GM04504 (cell line): ENCODE measurements at places on chromosomes 12 and 14.

- DNase-seq = no peak
Measured at GRCh38 chr12:89899651-89900050, 191.0 kb upstream of the ATP2B1 start.

DNA sequence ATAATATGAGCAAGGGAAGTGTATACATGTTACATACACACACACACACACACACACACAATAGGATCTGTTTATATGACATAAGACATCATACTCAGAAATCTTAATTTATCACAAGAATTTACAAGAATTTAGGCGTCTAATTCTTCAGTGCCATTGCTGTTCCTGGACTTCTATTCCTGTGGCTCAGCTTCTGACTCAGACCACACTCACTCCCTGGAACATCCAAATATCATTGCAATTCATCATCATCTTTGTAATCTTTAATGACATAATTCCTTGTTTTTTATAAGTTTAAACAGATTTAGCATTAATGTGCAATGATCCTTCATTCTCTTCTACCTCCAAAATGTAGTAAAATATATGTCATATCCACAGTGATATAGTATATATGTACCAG, 544.2 kb downstream of the FOXG1 start:
- DNase-seq = peak; percentile 45

- DNase-seq = peak; percentile 99
Measured at GRCh38 chr12:45415393-45415817, 199.5 kb downstream of the ANO6 start.

DNA sequence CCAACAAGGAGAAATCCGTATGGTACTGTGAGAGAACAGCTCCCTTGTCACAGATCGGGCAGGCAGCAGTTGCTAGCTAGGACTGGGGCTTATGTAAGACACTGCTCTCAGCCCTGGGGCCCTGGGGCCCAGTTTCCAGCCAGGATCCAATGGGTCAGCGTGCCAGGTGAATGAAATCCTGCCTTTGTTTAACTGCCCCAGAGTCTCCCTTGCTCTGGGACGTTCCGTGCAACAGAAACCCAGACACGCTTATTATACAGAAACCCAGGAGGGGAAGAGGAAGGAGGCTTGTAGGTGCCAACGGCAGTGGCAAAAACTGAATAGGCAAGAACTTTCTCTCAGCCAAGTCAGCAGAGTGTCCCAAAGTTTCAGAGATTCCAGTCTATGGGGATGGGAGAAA, 110.6 kb downstream of the DIO2 start:
- DNase-seq = no peak

GRCh38 chr12:13049816-13050215, 5.6 kb downstream of the FAM234B start:
- peak; percentile 24 for DNase-seq

DNA sequence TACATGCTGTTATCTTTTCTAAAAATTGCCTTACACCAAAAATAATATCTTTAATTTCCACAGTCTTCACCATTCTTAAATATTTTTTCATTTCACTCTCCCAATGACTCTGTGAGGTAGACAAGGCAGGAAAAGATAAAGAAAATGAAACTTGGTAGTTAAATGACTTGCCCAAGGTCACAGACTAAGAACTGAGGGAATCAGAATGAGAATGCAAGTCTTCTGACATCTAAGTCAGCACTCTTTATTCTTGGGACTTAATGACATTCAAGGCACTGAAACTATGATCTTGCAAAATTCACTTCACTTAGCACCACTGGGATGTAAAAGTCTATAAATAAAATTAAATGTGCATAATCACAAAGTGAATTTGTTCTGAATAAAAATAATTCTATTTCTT, 104.5 kb downstream of the SLC2A13 start:
- DNase-seq = no peak

DNA sequence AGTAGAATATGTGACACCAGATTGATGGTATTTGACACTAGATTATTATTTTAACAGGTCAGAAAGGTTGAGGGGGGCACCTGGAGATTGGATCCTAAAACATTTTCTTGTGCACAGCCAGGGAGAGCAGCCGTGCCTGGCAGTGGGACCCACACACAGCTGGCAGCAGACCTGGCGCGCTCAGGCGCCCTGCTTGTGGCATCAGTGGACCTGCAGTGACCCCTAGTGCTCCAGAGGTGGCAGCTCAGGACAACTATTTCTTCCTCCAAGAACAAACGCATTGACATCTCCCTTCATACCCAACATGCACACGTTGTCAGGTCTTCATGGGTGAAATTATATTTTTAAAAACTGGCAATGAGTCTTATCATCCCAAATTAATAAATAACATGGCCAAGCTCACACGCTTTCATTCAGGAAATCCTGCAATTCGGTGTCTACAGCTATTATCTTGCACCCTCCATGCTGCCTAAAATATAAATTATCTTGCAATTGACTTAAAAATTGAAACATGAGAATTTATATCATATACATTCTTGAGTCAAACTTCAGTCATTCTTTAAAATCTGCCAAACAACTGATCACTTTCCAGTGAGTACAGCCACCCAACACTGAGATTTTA, 7.7 kb upstream of the TMEM132D start:
- no peak for DNase-seq

- no peak for DNase-seq
Measured at GRCh38 chr14:56891226-56891625, 80.9 kb upstream of the OTX2 start.

- no peak for DNase-seq
Measured at GRCh38 chr12:103901518-103902173, 28.6 kb upstream of the HSP90B1 start.

- DNase-seq = no peak
Measured at GRCh38 chr12:47615711-47616110, 90.1 kb downstream of the RPAP3 start.

- no peak for DNase-seq
Measured at GRCh38 chr14:56216626-56217379, 98.6 kb downstream of the PELI2 start.

- DNase-seq = no peak
Measured at GRCh38 chr14:58830121-58830520, 192.4 kb downstream of the DACT1 start.

DNA sequence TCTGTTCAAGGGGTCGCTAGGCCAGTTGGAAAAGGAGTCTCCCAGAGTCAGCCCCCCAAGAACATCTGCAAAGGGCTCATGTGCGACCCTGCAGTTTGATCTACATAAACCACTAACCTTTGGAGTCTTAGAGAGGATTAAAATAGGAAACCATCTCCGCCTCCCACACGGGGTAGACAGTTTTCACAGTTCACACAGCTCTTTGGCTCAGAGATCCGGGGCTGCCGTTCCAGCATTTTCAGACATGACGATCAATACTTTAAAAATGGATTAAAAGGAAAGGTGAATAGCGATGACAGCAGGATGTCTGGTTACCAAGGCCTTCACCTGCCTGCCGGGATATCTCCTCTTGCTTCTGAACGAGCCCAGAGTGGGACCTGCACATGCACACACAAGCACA, 59.8 kb upstream of the BCL11B start:
- DNase-seq = no peak

GRCh38 chr14:32110548-32110896, 33.4 kb downstream of the ARHGAP5 start:
- DNase-seq = no peak

- DNase-seq = peak; percentile 15
Measured at GRCh38 chr14:30656190-30656632, 34.1 kb downstream of the SCFD1 start.

- DNase-seq = no peak
Measured at GRCh38 chr12:127962303-127962702, 304.7 kb upstream of the TMEM132C start.

DNA sequence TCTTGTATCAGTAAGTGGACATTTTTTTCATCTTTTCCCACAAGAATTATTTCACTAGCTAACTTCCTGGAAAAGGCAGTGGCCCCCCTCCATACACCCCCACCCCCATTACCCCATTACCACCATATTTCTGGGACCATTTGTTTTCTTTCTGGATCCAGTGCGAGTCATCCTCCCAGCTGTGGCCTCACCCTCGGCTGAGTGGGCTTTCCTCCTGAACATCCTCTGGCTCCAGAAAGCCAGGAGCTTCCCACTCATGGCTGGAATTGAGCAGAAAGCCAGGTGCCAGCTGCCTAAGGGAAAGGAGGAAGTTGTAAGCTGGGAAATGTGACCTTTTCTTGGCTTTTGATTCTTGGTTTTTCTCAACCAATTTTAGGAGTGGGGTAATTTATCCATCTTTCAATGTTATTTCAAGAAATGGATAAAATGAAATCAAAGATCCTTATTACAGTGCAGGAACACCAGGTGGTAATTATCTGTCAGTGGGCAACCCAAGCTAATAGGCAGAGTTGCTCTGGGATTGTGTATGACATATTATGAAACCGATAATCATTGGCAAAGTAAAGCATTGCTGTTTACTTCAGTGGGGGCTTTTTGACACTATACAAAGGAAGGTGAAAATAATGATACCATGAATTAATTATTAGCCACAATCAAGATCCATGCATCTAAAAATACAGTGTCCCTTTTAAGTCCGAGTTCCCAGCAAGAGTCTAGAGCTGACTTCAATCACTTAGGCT, 124.6 kb downstream of the KICS2 start:
- DNase-seq = no peak

GRCh38 chr12:51955702-51956101, 4.2 kb downstream of the ACVR1B start:
- no peak for DNase-seq

DNA sequence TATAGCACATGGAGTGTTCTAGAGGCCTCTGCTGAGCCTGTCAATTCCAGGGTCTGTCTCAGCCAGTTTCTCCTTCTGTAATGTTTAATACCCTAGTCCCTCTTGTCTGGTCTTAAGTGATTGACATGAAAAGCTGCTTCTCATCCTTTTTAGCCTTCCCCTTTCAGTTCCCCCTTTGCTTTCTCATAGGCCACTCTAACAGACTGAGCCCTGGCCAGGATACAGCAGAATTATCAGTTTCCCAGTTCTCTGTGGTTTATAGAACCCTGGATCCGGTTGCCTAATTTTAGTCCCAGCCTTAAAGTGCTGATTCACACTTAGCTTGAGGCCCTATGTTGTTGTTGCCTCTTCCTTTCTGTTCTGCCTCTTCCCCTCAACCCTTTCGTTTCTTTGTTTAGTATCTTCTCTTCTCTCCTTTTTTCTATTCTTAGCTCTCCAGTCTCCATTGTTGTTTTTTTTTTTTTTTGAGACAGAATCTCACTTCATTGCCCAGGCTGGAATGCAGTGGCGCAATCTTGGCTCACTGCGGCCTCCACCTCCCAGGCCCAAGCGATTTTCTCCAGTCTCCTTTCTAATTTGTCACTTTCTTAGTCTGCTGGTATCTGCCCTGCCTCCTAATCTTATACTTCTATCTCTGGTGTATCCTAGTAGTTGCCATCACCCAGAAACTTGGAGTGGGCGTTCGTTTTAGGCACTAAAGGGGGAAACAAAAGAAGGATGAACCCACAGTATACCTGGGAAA, 2.9 kb upstream of the BIN2 start:
- peak; percentile 47 for DNase-seq

DNA sequence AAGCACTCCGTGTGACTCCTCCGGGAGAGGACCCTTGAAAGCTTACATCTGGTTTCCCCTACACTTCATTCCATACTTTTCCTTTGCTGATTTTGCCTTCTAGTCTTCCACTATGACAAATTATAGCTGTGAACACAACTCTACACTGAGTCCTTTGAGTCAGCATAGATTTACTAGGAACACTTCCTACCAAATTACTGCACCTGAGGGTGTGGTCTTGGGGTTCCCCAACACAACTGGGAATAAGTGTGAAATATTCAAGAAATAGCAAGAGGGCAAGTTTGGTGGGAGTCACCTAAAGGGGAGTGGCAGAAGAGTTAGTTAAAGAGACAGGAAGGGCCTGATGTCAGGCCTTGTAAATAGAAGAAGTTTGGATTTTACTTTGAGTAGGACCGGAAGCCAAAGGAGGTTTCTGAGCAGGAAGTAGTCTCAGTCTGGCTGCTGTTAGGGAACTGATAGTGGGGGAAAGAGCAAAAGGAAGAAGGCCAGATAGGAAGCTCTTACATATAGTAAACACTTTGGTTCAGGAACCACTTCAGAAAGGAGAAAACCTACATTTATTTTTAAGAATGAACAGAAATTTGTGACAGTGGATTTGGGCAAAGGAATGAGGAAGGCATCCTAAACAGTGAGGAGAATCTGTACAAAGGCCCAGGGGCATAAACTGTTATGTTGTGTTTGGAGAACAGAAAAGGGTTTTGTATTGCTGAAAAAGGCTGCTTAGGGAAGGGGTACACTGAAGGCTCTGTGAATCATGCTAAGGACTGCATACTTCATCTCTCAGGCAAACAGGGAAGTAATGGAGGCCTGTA, 14.2 kb downstream of the SEL1L start:
- no peak for DNase-seq

GRCh38 chr12:19223695-19224094, 94.2 kb downstream of the PLEKHA5 start:
- no peak for DNase-seq

DNA sequence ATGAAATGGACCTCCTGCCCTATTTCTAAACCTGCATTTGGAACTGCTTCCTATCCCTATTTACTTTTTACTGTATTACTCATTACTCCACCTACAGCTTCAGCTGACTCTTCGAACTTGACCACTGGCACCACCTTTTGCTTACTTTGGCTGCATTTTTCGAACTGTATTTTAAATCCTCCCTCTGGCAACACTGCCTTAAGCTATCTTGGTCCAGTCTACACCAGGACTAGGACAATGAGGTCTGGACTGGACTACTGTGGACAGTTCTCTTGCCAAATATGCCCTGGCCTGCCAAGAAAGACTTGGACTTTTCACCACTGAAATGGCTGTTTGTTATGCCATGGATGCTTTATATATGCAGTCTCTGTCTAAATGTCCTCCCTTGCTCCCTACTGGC, 328.1 kb downstream of the BTG1 start:
- DNase-seq = no peak

DNA sequence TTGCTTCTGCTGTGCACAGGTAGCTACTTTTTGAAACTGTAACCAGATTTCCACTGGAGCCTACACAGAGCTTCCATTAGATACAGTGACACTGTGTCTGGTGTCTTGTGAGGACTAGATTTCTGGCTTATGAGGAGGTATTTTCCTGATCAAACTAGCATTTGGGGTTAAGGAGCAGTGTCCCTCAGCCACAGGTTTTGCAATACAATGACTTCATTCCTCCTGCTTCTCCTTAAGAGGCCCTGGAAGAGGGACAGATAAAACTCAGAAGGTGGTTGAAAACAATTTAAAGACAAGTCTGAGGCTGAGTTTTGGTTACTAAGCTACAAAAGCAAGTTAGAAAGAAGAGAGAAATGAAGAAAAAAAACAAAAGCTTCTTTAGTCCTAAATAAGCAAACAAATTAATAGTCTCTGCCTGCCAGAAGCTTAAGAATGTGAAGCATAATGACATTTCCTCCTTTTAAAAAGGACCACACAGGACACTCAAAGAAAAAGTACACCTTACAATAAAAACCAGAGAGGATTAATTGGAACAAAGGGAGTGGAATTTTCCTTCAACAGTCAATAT, 53.0 kb downstream of the PKP2 start:
- no peak for DNase-seq

GRCh38 chr14:89721956-89722355, 232.6 kb downstream of the EFCAB11 start:
- DNase-seq = no peak

GRCh38 chr14:104650057-104650980, 39.1 kb upstream of the INF2 start:
- DNase-seq = peak; percentile 25

- DNase-seq = no peak
Measured at GRCh38 chr14:70005281-70005805, 126.1 kb downstream of the SMOC1 start.
